ENCODE measurements at places on chromosomes 6 and 20. TPM values are rescaled to one million over a fixed set of nuclear protein-coding genes. Genes with fewer than 3 reads are reported as not detected.

DNA sequence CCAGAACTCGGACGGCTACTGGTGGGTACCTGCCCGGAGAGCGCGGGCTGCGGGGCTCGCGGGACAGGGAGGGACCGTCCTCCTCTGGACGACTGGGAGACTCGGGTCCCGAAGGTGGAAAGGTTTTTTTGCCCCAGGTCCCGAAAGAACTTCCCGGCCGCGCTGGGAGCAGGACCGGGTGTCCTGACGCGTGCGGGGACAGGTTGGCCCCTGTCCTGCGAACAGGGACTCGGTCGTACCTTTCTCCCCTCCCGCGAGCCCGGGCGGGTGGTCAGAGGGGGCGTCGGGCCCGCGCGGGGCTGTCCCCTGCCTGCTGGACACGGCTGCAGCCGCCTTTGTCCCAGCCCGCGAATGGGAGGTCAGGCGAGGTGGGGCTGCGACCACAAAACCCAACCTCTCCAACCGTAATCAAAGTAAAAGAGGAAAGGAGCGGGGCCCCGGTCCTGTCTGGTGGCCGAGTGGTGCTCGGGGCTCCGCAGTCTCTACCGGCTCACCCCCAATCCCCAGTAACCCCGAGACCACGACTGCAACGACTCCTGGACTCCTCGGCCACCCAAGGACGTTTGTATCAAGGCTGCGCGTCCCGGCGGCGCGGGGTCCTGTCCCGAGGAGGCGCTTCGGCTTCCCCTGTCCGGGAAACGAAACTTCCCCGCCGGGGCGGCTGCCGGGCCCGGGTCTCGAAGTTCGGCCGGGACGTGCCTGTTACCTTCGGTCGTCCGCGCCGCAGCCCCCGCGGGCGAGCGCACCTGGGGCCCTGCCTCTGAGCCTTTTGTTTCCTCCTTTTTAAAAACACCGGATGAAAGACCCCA lies 798 bp downstream of the DSP start:
- no peak for DNase-seq

DNA sequence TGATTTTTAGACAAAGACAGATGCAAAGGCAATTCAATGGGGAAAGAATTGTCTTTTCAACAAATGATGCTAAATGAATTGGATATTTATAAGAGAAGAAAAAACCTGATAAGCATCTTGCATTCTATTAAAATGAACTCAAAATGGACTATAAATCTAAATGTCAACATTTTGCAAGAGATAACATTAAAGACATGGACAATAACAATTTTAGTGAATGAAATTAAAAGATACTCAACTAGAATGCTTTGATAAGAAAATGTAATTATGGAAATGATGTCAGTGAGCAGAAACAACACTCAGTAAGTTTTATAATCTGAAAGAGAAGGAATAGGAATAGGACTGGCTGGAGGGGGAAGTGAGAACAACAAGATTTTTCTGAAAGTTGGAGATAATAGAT lies 421.7 kb downstream of the C6orf118 start:
- no peak for DNase-seq

DNA sequence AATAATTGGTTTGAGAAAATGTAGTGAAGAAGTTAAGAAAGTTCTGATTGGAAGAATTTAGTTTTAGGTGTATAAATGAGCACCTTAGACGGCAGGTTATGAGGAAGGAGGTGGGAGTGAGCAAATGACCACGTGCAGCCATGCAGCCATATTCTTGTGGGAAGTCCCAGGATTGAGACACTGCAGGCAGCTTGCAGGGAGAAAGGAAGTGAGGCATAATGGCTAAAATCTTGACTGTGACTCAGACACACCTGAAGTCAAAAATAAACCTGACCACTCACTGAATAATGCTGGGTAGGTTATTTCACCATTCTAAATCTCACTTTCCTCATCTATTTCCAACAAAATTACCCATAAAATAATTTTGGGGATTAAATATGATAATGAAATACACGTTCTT lies 16.6 kb downstream of the DSE start:
- no peak for DNase-seq

DNA sequence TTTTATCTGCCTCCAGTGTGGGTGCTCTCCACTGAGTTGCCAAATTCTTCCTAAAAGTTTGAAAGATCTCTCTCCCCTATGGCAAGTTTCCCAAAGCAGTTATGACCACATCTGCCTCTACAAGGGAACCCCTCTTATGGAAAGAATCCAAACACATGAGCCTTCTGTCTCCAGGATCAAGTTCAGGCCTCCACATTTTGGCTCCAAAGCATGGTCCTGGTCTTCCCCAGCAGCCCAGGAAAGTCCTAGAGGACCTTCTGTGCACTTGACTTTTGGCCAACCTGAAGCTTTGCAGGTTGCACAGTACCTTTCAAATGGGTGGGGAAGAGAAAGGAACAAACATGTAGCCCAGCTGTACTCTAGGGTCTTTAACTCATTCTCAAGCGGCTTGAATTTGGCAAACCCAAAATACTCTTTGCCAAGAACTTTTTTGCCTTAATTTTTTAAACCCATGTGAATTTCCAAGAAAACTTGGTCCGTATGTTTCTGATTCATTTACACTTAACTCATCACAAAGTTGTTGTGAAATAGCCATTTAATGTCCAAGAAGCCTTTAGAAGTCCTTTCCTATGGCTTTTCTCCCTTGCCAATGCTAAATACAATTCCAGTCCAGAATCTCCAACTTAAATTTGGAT lies 240.1 kb upstream of the TBX18 start:
- peak; percentile 86 for DNase-seq

- DNase-seq: no peak
Observed at GRCh38 chr6:4370066-4370465, 234.7 kb upstream of the ECI2 start.

- DNase-seq: no peak
Observed at GRCh38 chr6:116450185-116450710, 10.9 kb upstream of the CALHM6 start.

The GLP1R gene
- polyA plus RNA-seq: 0.40 TPM

The ATP9A gene
- polyA plus RNA-seq: 49.0 TPM

The HLA-DQA1 gene
- 8.7 TPM for polyA plus RNA-seq

The SLC35B2 gene
- polyA plus RNA-seq: 49.0 TPM
